Fibroblast of gingiva (primary cell): ENCODE measurements at places on chromosomes 4 and X.

DNA sequence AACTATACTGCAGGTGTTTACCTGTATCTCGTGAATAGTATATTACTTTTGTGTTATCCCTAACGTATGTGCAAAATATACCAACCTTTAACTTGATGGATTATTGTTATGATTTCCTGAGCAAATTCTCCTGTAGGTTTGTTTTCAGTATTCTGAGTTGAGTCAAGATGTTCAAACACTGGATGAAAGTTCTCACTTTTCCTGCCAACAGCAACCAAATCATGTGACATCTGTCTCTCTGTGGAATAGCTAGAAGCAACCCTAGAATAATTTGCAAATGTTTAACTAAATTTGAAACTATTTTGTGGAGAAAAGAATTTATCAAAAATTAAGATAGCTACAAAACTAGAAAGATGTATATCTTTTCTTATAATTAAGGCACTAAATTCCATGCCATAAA lies 35.6 kb downstream of the BCLAF3 start:
- DNase-seq, result peak; percentile 10

- DNase-seq, result no peak
Observed at GRCh38 chrX:142096253-142096652, 108.8 kb downstream of the MAGEC2 start.

DNA sequence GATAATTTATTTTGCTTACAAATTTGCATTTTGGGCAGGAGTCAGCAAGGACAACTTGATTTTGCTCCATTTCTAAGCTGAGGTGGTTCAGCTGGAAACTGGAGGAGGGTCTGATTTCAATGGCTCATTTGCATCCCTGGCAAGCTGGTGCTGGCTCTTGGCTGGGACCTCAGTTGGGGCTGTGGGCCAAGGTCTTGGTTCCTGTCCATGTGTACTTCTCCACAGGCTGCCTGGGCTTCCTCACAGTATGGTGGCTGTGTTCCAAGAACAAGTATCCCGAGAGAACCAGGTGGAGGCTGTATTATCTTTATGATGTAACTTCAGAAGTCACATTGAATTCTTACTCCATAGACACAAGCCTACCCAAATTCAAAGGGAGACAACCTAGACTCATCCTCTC lies 77.0 kb upstream of the STX18 start:
- DNase-seq, result peak; percentile 31

GRCh38 chr4:107693132-107693531 lies 26.9 kb downstream of the PAPSS1 start:
- no peak for DNase-seq

DNA sequence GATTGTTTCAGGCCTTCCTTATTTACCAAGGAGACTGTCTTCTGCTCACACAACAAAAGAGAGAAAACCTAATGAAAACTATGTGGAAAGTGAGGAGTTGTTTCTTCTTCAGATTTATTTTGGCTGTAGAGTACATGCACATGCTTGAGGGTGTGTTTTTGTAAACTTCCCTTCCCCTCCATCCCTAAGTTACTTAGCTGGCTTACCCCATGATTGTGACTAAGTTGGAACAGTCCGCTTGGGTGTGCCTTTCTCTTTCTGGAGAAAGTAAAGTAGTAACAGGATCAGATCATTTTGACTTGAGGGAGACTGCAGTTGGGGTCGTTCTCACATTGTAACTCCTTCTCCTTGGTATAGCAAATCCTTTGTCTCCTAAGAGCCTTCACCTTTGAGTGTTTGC lies 155.9 kb downstream of the RTL9 start:
- DNase-seq, result peak; percentile 15
